ENCODE measurements at places on chromosomes 5 and 9.

- no peak for DNase-seq
Measured at GRCh38 chr9:19409401-19410194, 789 bp downstream of the ACER2 start.

GRCh38 chr5:104955479-104955878, 1392.9 kb upstream of the NUDT12 start:
- no peak for DNase-seq

- DNase-seq = no peak
Measured at GRCh38 chr5:160398806-160399205, 1.0 kb downstream of the FAM200C start.

DNA sequence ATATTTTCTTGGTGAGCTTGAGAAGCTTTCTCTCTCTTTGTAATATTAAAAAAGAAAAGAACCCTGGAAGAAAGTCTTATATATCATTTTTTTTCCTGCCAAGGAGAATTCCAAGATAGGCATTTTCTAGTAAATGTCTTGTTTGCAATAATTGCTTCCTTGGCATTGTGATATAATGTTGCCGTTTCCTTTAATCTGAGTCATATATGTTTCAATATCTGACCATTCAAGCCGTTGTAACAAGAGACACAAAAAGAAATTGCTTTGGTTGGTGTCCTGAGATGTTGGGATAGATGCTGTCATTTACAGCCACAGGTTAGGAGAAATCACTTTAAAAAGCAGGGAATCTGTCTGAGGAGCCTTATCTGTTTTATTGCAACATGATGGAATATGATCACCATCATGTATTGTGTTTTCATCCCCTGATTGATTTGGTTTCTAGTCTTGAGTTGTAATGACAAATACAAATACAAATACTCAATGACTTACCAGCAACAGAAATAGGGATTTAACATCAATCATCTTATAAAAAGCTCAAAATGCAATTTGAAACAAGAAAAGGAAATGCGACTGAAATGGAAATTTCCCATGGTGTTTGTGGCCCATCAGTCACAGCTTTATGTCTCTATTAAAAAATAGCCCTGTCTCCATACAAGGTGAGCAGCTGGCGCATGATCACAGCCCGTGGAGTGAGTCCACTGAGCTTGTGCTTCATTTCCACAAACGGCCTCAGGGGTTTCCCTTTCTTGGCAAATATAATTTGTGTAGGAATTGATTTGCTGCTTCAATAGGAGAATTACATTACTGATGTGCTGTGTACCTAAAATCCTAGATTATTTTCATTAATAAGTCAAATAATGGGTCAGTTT, 250.1 kb upstream of the TRPC7 start:
- no peak for DNase-seq

DNA sequence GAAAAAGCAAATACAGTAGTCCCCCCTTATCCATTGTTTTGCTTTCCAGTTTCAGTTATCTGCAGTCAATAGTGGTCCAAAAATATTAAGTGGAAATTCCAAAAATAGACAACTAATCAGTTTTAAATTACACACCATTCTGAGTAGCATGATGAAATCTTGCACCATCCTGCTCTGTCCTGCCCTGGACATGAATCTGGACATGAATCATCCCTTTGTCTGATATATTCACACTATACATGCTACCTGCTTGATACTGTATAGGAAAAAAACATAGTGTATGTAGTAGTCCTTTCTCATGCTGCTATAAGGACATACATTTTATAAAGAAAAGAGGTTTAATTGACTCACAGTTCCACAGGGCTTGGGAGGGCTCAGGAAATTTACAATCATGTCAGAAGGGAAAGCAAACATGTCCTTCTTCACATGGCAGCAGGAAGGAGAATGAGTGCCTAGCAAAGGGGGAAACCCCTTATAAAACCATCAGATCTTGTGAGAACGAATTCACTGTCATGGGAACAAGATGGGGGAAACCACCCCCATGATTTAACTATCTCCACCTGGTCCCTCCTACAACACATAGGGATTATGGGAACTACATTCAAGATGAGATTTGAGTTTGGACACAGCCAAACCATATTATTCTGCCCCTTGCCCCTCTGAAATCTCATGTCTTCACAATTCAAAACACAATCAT, 153.9 kb downstream of the ARRDC3 start:
- DNase-seq = no peak

- no peak for DNase-seq
Measured at GRCh38 chr9:129693741-129694140, 28.3 kb downstream of the PRRX2 start.

DNA sequence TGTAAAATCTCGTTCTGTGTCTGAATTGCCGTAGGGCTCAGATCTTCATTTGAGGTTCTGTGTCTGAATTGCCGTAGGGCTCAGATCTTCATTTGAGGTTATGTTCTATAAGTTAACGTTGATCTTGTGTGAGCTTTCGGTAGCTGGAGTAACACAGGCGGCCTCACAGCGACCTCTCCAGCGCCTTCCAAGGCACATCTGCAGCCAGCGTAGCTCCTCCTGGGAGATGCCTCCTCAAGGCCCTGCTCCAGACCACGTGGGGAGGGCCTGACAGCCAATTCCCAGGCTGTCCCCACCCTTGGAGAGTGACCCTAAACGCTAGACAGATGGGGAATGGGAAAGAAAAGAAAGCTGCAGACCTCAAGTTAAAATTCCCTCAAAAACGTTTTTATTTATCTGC, 8.7 kb upstream of the AHRR start:
- DNase-seq = no peak

DNA sequence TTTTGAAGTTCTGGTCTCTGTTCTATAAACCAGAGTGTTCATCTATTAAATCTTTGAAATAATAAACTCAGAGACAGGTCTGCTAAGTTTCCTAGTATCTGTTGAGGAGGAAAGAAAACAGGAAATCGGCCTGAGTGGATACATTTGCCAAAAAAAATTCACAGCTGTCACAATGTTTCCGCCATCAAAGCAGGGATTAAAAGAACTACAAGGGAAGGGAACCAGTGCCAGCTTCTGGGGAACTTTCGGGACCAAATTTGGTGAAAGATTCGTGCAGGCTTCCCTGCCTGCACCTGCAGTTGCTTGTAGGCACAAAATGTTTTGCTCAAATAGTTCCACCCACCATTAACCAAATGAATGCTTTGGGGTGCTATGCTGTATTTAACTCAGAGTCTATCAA, 267.5 kb downstream of the MSX2 start:
- DNase-seq = no peak

DNA sequence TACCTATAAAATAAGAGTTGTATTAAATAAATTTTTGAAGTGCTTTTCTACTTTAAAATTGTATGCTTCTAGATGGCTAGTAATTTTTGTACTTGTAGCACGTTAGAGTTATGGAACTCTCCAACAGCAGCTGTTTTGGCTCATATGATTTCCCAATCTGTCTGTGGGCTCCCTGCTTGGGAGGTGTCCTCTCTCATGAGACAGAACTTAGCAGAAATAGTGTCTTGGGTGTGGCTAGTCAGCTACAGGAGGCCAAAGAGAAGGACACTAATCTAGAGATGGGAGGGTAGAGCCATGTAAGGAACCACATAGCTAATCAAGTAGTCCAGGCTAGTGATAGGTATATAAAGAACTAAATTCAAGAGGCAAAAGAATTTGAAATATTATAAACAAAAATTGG, 78.4 kb upstream of the DAB2 start:
- no peak for DNase-seq

- no peak for DNase-seq
Measured at GRCh38 chr5:126070481-126070880, 352.7 kb upstream of the GRAMD2B start.

DNA sequence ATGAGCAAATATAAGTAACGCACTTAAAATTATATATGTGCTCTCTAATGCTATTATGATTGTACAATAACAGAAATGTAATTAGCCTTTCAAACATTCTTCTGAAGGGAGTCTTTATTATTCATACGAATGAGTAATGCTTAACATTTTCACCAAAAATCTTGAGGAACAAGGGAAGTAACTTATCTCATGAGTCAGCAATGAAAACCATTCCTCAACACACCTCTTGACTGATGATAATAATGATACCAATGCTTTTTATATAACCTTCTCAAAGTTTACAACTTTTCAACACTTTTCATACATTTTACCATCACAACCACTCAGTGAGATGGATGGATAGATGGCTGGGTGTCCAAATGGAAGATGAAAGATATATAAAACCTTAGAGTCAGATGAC, 369.3 kb downstream of the BNC2 start:
- DNase-seq = no peak

DNA sequence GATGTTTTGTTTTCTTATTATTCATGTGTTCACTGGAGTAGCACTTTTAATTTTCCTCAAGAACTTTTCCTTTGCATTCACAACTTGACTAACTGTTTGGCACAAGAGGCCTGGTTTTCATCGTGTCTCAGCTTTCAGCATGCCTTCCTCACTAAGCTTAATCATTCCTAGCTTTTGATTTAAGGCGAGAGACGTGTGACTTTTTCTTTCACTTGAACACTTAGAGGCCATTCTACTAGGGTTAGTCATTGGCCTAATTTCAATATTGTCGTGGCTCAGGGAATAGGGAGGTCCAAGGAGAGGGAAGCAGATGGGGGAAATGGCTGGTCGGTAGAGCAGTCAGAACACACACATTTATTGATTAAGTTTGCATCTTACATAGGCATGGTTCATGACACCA, 94.0 kb downstream of the ZNF462 start:
- no peak for DNase-seq

- DNase-seq = no peak
Measured at GRCh38 chr5:66896171-66896570, 300.0 kb downstream of the MAST4 start.

- DNase-seq = peak; percentile 1
Measured at GRCh38 chr9:32251539-32251938, 132.9 kb upstream of the ACO1 start.

DNA sequence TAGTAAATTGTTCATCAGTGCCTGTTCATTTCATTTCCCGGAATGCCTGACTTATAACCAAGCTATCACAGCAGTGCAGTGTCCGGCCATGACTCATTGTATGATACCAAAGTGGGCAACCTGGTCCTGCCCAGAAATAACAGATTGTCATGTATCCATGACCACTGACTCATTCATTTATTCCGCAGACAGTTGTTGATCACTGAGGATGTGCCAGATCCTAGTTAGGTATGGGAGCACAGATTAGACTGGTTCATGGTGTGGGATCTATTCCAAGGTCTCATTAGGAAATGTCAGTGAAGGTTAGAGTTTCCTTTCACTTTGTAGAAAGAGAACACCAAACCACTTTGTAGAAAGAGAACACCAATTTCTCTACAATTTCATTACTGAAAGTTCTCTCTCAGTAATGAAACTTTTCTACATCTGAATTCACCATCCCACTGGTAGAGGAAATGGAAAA, 8.7 kb downstream of the NREP start:
- DNase-seq = no peak

DNA sequence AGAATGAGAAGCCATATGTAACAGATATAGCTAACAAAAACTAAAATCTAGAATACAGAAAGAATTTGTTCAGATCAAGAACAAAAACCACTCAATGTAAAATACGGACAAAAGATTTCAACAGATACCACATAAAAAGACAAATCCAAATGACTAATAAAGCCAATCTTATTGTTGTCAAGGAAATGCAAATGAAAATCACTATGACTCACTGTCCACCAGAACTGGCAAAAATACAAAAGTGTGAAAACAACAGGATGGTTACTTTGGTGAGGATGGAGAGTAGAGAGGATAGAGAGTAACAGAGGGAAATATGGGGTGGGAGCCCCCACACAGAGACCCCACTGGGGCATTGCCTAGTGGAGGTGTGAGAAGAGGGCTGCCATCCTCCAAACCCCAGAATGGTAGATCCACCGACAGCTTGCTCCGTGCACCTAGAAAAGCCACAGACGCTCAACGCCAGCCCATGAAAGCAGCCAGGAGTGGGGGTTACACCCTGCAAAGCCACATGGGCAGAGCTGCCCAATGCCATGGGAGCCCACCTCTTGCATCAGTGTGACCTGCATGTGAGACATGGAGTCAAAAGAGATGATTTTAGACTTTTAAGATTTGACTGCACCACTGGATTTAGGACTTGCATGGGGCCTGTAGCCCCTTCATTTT, 15.2 kb upstream of the RHOBTB3 start:
- DNase-seq = no peak

DNA sequence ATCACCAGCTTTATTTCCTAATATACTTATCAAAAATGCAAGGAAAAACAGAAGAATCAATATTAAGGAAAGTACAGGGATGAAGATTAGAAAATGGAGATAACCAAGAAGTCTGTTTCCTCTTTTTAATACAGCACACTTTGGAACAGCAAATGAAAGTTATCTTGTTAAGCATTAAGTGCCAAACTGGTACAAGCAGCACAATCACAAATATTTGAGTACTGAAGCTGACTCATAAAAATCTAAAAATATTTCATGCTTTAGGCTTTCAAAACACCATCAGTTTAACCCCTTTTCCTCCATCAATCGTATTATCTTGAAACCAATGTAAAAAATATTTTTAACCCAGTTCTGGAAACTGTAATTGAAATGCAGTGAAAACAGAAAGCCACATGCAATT, 2.7 kb downstream of the FBXW11 start:
- no peak for DNase-seq

DNA sequence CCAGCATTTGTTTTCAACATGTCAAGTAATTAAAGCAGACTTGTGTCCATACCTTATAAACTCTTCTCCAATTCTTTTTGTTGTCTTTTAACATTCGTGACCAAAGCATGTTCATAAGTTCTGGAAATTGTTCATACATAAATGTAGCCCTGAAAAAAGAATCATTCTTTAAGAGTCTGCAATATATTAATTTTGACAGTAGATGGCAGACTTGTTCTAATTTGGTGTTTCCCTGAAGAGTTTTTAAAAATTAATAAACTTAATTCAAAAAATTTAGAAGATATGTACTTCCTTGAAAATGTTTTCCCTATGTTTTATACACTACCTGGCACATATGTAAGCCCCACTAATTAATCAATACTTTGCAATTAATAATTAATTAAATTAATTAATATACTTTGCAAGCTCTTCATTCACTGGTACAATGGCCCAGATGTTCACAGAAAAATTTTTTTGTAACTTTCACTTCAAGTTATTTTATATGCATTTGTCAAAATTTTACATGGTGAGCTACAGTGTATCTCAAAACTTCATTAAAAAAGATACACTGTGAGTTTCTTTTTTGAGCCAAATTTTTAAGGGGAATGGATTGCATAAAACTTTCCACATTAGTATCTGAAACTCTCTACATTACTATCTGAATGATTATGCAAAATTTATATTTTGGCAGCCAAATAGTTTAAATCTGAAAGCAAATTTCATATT, 42.1 kb downstream of the CLINT1 start:
- no peak for DNase-seq
